ENCODE measurements at places on chromosomes 1 and 21.
A peak's percentile ranks its signal among the peaks of the same experiment; 100 is the strongest.

GRCh38 chr1:11273595-11274234 is 717 bp downstream of the UBIAD1 start:
- DNase-seq: no peak

DNA sequence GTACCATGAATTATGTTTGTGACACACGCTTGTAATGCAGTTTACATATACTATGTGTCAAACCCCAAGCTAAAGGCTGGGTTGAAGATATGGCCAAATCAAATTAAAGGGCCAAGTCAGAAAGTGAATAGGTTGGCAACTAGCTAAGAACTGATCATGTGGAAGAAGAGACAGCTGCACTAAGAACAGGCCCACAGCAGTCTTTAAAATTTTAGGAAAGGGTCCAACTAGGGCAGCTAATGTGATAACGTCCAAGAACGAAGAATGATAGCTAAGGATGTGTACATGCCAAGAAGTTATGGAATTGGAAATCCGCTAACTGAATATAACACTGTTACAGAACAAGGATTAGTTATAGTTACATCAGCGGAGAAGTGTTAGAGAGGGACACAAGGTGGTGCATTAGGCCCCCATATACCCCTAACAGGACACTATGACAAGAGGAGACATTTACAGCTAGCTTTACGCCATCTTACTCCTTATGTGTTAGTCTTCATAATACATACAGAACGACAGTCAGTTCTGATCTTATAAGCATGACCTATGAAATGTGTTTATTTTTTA is 6.5 kb upstream of the RNF2 start:
- DNase-seq: no peak

DNA sequence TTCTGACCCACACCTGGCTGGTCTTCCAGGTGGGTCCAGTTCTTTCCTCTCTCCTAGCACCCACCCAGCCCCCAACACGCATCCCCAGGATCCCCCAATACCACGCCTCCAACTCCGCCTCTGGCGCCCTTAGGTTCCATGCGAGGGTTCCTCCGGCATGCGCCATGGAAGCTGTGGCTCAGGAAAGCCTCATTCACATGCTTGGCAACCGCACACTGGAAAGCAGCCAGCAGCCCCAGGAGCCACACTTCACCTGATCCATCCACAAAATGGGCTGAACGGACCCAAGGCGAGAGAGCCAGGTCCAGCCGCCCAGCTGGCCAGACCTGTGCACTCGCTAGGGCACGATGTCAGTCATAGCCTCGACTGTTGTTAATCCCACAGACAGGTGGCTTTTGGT is 161.2 kb downstream of the PSMG1 start:
- DNase-seq: no peak

DNA sequence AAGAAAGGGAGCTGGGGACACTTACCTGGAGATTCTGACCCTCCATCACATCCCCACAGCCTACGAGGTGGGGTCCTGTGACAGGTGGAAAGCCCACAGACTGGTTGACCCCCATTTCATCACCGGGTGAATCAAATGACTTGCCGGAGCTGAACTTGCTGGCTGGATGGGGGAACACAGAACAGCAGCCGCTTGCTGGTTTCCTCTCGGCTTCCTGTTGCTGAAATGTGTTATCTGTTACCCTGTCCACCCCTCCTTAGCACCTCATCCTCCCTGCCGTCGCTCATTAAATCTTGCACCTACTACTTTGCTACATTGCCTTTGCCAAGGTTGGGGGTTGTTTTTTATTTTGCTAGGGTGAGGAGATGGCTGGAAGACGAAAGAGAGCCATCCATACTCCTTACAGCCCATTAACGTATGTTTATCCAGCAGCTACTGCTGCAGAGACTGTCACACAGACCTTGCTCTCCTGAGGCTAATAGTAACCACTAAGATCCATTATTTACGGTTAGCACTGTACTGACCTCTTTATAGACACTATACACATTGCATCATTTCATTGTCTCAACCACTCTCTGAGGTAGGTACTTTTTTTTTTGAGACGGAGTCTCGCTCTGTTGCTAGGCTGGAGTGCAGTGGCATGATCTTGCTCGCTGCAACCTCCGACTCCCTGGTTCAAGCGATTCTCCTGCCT is 7.0 kb downstream of the PAFAH2 start:
- DNase-seq: no peak

DNA sequence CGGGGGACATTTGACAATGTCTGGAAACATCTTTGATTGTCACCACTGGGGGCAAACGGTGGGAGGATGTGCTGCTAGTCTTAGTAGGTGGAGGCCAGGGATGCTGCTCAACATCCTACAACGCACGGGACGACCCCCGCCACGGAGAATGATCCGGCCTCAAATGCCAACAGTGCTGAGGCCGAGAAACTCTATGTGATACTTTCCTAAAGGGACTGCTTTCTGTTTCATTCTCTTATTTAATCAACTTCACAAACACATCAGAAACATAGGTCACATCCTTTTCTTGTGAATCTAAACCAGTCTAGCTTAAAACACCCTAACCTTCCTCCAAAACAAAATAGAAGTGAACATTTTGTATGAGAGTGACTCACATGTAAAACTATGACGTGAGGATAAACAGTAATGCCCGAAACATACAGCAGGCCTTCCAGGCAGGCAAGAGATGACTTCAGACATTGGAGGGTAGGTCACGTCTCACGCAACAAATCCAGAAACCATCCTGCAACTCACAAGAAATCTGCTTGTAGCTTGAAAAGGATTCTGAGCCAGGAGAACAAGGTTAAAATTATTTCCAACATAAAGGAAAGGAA is 37.2 kb upstream of the ETS2 start:
- no peak for DNase-seq

GRCh38 chr1:244368279-244368678 is 83.4 kb downstream of the ADSS2 start:
- no peak for DNase-seq

- peak; percentile 67 for DNase-seq
Observed at GRCh38 chr1:229058111-229058561, 212.8 kb upstream of the RAB4A start.

DNA sequence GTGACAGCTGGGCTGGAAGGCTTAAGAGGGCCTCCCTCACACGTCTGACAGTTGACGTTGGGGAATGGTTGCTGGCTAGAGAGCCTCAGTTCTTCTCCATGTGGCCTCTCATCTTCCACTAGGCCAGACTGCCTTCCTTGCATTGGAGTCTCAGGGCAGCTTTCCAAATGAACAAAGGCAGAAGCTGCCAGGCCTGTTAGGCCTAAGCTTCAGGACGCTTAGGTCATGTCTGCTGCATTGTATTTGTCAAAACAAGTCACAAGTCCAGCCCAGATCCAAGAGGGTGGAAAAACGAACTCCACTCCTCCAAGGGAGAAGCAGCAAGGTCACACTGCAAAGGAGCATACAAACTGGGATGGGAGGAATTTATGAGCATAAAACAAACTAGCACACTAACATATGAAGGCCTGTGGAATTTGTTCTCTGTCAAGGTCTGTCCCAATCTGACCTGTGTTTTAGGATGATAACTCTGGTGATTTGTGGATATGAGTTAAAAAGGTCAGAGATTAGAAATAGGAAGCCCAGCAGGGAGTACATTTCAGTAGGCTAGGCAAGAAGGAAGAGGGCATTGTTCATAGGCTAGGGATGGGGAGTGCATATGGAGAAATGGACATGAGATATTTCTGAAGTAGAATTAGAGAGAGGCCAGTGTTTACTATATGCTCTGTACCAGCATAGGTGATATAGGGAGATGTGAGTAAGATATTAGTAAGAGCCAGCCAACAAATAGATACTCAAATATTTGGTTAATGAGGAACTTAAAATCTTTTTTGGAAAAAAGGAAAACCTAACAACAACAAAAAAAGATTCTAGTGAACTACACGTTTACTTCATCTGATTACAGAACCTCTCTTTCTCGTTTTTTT is 29.1 kb upstream of the CNN3 start:
- DNase-seq: no peak

GRCh38 chr1:20255666-20256065 is 35.0 kb upstream of the VWA5B1 start:
- peak; percentile 16 for DNase-seq
